ENCODE measurements at places on chromosomes 13 and 19. TPM values are rescaled to one million over a fixed set of nuclear protein-coding genes. Genes with fewer than 3 reads are reported as not detected.

Gene SYT5
- total RNA-seq = under 0.01 TPM

Gene ZNF17
- total RNA-seq = 9.8 TPM

DNA sequence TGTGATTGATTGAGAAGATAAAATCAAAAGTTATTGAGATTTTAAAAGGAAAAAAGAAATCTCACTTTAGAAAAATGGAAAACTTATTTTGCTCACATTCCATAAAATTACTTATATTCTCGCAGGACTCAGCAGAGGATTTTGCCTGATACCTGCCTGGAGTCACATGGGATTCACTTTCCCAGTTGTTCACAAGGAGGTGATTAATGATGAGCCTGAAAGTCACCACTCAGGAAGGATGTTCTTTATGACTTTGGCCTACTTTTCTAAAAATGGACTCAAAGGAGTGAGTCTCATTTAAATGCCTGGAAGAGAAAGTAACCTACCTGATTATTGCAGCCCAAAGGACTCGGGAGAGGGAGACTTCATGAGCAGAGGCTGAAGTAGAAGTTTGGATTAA lies 34.5 kb upstream of the FAM216B start:
- DNase-seq = no peak

DNA sequence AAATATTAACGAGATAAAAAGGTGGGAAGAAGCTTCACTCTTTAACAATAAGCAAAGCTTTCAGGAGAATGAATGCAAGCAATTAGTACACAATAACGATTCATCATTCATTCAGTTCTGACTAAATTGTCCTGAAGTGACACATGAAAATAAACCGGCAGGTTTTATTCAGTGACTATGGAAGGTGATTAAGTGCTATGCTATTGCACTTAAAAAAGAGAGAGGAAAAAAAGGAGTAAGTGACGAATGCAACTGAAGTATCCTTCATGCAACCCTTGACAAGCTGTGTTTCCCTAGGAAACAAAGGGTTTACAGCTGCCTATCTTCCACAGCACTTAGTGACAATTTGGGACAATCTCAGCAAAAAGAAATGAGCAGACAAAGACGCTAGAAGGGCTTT lies 1.4 kb downstream of the LIG4 start:
- no peak for DNase-seq

DNA sequence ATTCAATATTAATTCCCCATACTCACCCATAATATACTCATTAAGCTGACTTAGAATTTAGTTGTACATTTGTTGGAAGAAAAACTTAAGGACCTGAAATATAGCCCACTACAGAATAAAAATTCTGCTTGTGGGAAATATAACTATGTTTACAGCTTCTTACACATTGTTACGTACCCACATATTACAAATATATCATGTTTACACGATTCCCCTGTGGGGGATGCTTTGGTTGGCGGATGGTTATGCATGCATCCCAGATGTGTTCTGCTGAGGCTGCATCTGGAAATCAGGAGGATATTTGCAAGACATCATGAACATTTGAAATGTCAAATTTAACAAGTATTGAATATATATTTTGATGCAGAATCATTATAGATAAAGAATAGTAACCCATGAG lies 79.5 kb upstream of the KL start:
- DNase-seq = no peak

DNA sequence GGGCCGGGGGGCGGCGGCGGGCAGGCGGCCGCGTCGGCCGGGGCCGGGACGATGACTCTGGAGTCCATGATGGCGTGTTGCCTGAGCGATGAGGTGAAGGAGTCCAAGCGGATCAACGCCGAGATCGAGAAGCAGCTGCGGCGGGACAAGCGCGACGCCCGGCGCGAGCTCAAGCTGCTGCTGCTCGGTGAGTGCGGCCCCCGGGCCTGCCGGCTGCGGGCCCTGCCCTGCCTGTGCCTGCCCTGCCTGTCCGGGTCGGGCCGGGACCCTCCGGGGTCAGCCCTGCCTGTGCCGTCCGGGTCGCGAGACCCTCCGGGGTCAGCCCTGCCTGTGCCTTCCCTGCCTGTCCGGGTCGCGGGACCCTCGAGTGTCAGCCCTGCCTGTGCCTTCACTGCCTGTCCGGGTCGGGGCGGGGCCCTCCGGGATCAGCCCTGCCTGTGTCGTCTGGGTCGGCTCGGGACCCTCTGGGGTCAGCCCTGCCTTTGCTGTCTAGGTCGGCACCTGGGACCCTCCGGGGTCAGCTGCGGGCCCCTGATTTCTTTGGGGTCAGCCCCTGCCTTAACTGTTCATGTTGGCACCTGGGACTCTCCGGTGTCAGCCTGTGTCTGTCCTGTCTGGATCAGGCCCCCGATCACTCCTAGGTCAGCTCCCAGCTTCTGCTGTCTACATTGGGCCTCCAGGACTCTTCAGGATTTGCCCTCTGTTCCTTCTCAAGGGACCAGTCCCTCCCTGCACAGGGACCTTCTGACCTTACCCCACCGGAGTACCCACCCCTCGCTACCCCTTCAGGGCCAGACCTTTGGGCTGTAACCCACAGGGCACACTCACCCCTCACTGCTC lies 659 bp downstream of the GNA11 start:
- no peak for DNase-seq

Data from dermis microvascular lymphatic vessel endothelial cell (primary cell).